ENCODE measurements at places on chromosomes 2 and 18.

GRCh38 chr18:26657631-26658581, 109.6 kb upstream of the KCTD1 start:
- DNase-seq = no peak

DNA sequence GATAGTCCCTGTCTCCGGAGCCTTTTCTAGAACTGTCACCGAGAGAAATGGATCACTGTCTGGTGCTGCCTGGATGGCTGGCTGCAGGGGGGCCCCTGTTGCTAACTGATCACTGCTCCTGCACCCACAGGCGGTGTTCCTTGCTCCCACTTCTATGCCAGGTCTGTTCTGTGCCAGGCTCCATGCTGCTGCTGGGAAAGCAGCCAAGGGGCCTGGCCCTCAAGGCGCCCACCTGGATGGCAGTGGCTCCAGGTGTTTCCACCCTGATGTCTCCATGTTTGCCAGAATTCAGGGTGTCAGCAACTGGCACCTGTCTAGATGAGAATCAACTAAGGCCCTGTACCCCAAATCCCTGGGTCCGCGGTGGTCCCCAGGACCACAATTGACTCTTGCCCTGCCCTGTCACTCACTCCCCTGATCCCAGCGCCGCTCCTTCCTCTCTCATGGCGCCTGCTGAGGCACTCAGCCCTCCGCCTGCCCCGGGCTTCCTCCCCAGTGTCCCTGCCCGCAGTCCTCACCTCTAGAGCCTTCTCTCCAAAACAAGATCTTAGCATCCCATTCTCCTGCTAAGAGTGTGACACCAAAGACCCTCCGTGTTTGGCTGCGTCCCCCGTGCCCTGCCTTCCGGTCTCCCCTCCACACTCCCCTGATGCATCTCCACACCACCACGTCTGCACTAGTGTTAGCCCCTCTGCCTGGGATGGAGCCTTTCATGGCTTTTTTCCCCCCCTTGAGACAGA, 72.5 kb upstream of the OTOF start:
- DNase-seq = no peak

DNA sequence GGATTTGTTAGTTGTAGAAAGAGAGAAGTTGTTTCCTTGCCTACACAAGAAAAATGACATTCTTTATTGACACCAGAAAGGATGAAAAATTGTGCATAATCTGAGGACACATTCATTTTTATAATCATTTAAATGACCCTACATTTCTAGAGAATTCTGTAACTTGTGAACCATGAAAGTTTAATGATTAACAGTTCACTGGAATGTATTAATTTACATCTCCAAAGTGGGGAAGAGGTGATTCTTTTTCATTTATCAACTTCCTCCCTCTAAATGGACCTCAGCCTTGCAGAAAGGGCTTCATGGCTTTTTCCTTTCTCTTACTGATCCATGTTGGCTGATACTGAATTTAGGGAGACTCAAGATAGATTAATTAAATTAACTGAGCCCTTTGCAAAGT, 565.2 kb upstream of the LINC00305 start:
- no peak for DNase-seq

GRCh38 chr2:135615404-135615803, 84.1 kb downstream of the R3HDM1 start:
- no peak for DNase-seq

DNA sequence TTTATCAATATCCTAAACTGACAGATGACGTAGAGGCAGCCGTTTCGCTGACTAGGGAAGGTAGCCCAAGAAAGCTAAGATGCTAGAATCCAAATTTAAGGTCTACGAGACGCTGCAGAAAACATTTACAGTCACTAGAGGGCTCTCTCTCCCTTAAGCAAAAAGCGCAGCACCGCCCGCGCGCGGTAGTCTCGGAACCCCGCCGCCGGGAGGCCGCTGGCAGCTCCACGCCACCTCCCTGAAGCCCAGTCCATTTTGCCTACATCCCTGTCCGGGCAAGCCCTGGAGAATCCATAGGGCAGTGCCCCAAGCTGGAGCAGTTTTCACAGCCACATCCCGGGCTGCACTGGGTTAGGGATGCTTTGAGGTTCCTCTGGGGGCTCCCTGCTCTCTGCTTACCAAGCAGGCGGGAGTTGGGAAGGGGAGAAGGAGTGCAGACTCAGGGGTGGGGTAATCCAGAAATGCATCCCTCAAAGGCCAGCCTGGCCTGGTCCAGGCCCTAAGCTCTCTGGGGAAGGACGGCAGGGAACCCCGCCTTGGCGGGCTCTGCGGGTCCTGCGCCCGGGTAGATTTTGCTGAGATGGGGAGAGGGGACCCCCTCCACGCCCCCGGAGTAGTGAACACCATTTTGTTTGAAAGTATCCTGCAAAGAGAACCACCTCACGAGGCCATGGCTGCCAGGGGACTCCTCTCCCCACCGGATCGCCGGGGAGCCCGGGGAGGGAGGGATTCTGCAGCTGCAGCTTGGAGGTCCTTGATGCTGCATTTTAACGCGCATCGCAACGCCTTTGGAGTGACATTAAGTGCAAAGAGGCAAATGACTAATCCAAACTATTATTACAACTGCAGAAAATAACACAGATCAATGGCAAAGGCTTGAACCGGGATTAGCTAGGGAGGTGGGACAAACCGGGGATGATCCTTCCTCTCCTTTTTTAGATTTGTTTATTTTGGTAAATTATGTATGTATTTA, 1.3 kb upstream of the DPYSL5 start:
- peak; percentile 69 for DNase-seq

GRCh38 chr2:81266106-81266505, 961.6 kb upstream of the LRRTM1 start:
- no peak for DNase-seq

DNA sequence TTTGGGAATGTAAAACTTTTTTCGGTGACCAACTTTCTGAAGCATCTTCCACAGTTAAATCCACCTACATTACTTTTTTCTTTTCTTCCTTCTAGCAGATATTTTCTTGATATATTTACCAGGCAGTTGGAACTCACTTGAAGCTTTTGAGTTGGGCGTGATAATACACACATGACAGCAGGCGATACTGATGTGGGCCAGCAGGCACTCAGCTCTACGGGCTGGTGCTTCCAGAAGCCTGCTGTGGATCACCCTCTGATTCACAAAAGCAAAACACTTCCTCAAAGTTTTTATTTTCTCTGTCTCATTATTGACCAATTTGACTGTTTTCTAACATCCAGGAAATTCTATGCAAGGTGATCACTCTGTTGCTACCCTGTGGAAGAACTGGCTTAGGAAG, 22.9 kb downstream of the GRHL1 start:
- DNase-seq = no peak

DNA sequence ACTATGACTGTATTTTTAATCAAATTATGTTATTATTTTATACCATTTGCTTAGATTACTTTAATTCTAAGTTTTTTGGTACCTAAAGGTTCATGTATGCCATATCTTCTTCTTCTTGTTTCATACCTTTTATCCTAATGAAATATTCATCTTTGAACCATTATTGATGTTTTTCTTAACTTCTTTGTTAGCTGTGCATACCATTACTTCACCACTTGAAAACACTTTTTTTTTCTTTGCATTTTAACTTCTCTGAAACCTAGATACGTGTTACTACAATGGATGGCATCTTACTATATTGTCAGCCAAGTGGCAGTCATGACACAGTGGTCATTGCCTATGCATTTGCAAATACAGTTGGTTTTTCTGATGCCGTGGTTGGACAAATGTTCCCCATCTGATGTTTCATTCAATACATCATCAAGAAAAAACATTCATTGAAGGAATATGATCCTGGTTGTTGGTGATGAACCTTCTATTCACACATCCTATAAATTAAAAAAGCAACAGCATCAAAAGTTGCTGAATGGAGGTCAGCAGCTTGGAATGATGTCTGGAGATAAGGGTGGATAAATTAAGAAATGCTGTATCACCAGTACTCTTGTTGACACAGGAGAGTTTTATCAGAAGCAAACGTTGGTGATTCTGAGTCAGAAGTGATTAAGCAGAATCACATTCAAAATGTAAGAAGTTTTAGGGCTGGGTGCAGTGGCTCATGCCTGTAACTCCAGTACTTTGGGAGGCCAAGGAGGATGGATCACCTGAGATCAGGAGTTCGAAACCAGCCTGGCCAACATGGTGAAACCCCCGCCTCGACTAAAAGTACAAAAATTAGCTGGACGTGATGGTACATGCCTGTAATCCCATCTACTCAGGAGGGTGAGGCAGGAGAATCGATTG, 7.4 kb downstream of the IL36A start:
- no peak for DNase-seq

DNA sequence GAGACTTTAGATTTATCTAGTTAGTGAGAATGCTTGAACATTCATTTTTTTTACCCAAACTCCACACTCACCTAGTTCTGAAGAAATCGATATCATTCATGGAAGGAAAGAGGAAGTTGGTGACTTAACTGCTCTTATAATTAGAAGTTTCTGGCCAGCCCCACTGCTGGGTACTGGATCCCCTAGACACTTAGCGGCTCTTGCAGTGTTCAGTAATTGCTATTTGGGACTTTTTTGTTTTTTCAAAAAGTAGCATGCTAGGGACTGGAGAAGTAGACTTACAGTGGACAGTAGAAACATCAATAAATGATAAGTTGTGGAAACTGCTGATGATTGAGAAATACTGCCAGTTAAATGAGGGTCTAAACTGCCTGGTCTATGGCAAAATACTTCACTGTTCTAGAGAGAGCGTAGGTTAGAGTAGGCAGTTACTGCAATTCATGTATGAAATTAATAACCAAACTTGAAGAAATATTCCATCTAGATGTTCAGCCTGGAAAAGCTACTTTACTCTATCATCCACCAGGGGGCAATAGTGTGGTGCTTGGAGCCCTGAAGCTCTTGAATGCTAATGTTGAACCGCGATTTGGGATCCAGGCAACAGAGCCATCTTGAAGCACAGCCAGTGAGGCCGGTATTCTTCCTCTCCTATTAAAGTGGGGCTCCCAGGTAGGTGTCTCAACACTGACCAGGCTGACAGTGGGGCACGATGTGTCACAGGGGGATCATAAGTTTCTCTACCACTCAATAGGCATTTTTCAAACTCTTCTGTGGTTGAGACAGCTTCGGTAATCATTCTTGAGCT, 146.1 kb upstream of the SESTD1 start:
- DNase-seq = peak; percentile 6

GRCh38 chr2:64283641-64284361, 139.6 kb upstream of the PELI1 start:
- peak; percentile 20 for DNase-seq

DNA sequence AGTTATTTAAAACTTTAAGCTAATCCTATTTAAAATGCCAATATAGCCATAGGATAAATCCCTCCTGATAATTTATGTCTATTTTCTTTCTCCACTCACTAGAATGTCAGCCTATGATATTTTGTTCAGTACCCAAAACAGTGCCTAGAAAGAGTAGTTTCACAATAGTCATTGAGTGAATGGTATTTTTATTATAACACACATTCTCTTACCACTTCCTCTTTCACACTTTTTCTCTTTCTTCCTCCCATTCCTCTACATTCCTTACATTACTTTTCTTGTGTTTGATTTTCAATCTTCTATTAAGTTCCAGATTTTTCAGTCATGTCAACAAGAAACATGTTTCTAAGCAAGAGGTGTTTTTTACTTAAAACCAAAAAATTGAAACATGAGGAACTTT, 327.6 kb upstream of the UBE2E3 start:
- no peak for DNase-seq
